ENCODE measurements at places on chromosomes 7 and 10. TPM values are rescaled to one million over a fixed set of nuclear protein-coding genes. Genes with fewer than 3 reads are reported as not detected.

GRCh38 chr7:69342154-69342884 is 256.0 kb upstream of the AUTS2 start:
- no peak for DNase-seq

GRCh38 chr10:29202386-29202940 is 86.4 kb upstream of the LYZL1 start:
- DNase-seq: no peak

GRCh38 chr10:80468002-80468401 is 13.9 kb downstream of the TSPAN14 start:
- peak; percentile 87 for DNase-seq

DNA sequence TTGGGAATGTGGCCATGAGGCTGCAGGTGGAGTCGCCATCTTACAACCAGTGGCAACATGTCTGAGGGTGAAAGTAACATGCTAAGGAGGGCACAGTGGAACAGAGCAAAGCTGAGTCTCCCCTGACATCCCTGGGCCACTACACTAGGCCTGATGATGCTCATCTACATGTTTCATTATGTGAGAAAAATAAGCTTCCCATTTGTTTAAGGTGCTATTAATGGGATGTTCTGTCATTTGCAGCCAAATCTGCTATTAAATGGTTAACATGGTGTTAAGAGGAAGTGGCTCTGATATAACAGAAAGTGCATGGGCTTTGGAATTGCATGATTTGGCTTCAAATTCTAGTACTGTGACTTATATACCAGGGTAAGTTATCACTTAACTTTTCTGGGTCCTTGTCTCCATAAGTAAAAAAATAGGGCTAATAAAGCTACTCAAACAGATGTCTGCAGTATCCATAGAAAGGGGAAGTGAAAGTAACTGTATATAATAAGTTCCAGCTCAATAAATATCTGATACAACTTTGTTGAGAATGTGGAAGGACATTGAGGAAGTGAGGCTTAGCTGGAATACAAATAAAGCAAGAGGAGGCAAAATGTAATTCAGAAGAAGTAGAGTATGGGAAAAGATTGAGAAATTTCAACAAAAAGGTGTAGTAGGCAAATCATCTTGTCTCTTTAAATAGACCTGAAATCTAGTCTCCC is 158.9 kb downstream of the RTKN2 start:
- DNase-seq: no peak

DNA sequence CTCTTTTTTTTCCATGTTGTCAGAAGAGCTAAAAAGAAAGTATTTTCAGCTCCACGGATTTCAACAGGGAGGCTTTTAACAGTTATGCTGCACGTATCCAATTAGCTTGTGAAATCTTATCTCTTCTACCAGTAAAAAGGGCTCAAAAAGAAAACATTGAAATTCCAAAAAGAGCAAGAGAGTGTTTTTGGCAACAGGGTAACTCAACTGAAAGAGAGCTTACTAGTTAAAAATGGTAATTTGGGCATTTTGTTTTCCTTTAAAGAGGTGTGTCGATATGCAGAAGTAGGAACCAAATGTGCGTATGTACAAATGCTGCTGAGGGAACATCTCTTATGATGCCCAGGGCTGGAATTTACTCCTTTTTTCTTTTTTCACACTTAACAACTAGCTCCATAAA is 292.8 kb downstream of the PRKG1 start:
- DNase-seq: no peak

- no peak for DNase-seq
These were observed 202.6 kb upstream of the KAT6B start for GRCh38 chr10:74623786-74624185.

DNA sequence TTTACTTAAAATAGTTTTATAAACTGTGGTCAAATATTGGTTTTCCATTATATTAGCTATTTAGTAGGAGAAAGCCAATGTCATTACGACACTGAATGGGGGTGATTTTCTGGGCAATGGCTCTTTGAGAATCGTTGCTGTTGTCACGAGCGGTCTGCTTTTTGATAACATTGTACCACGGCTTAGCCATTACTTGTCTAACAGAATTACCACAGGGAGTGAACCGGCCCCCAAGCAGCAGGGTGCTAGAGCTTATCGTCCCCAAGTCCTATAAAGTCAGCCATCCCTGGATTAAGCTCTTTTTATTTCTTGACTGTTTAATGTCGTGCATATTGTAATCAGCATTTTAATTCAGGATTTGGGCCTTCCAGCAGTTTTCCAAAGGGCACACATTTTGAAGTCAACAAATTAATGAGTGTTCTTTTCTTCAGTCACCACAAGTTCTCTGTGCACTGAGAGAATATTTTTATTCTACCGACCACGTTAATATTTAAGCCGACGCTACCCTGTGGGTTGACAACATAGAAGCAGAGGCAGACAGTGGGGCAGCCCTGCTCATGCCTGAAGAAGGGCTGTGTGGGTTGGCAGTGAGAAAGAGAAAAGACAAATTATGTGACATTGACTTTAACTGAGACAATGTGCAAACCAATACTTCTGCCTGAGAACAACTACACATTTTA is 125.8 kb downstream of the ICA1 start:
- no peak for DNase-seq

DNA sequence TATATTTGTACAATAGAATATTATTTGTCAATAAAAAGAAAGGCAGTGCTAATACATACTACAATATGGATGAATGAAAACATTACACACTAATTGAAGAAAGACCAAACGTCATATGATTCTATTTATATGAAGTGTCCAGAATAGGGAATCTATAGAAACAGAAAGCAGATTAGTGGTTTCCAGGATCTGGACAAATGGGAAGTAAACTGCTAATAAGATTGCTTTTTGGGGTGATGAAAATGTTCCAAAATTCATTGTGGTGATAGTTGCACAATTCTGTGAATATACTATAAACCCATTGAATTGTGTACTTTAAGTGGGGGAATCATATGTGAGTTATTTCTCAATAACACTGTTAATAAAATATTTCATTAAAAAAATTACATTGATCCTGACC is 78.2 kb upstream of the IFRD1 start:
- no peak for DNase-seq

The NEUROD6 gene
- polyA plus RNA-seq: not detected

The ELOVL3 gene
- polyA plus RNA-seq: not detected

Measured in GM23338 (cell line).